ENCODE measurements at places on chromosomes 12 and 14.

- no peak for DNase-seq
These were observed 9.8 kb upstream of the EXD2 start for GRCh38 chr14:69181491-69181890.

DNA sequence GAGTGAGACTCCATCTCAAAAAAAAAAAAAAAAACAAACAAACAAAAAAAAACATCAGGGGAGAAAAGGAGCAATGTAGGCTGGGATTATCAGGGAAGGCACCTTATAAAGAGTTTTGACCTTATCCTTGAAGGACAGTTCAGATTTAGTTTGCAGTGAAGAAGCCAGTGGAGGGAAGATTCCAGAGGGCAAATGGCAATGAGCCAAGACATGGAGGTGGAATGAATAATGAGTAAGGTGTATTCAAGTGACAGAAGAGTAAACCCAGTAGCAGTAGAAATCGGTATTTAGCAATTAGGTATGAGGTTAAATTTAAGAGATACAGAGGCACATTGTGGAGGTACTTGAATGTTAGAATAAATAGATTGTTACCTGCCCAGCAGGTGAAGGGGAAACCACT lies 2.2 kb upstream of the DUSP16 start:
- DNase-seq, result no peak

DNA sequence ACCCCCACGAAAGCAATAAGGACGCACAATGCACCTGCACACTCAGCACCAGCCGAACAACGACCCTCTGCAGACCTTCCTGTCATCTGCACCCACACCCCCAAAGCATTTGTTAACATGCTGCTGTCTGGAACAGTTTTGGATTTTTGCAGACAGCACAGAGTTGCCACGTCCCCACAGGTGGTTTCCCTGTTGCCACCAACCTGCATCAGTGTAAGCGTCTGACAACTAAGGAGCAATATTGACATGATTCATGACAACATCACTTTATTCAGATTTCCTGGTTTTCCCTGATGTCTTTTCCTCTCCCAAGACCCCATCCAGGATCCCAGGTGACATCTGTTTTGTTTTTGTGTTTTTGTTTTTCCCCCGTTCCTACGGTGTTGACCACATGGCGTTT lies 150.7 kb upstream of the C14orf180 start:
- DNase-seq, result no peak

GRCh38 chr14:73295198-73295796 lies 58.0 kb downstream of the PAPLN start:
- no peak for DNase-seq

DNA sequence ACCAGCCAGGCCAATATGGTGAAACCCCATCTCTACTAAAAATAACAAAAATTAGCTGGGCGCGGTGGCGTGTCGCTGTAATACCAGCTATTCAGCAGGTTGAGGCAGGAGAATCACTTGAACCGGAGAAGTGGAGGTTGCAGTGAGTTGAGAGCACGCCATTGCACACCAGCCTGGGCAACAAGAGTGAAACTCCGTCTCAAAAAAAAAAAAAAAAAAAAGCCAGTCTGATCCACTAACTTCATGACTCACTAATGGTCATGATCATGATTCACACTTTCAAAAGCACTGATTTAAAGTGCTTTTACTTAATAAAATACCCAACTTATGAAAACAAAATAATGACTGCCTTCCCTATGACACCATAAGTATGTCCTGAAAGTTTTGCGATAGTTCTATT lies 38.4 kb upstream of the CPM start:
- DNase-seq, result no peak

DNA sequence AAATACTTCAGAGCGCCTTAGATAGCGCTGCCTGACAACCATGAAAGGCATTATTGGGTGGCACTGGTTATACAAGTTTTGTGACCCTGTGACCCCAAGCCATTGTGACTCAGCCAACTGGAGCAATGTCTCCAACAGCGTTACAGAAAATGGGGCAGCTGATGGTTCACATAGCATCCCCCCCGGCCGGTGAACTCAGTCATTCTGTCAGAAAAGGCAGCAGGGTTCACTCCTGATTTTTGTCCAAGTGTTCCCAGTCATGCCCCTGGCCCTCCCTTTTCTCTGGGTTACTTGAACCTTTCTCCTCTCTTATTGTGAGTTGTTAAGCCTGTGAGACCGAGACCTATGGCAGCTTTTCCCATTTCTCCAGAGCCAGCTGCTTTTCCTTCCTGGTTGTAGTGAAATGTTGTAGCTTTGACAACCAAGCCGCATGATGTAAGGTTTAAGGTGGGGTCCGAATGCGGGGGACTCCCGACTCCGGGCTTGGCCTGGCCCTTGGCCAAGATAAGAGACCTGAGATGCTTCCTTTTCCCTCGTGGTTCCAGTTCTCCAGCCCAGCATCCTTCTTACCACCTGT lies 22.0 kb downstream of the CD9 start:
- DNase-seq, result no peak

DNA sequence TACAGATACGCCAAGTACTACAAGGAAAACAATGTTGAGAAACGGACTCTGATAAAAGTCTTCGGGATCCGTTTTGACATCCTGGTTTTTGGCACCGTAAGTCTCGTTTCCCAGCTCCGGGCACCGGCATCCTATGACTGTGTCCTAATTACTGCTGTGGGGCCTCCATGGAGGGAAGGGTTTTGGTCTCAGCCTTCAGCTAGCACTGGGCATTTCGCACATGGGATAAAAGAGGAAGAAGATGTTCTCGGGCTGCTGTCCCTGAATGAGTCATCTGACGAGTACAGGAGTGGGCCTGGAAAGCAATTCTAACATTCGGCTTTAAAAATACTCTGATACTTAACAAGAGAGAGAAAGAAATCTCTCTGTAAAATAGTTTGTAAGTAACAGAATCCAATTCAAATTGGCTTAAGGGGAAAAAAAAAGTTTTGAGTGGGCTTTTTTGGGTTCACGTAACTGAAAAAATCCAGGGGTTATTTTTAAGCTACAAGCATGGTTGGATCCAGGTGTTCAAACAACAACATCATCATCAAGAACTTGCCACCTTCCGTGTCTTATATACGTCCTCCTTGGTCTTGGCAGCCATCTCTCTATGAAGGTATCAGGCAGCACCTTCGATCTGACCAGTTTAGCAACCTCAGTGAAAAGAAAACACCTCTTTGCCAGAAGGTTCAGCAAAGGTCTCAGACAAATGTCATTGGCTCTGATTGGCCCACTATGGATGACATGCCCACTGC lies 34.4 kb upstream of the P2RX4 start:
- no peak for DNase-seq

GRCh38 chr12:44616402-44616801 lies 259.7 kb downstream of the NELL2 start:
- DNase-seq, result no peak

DNA sequence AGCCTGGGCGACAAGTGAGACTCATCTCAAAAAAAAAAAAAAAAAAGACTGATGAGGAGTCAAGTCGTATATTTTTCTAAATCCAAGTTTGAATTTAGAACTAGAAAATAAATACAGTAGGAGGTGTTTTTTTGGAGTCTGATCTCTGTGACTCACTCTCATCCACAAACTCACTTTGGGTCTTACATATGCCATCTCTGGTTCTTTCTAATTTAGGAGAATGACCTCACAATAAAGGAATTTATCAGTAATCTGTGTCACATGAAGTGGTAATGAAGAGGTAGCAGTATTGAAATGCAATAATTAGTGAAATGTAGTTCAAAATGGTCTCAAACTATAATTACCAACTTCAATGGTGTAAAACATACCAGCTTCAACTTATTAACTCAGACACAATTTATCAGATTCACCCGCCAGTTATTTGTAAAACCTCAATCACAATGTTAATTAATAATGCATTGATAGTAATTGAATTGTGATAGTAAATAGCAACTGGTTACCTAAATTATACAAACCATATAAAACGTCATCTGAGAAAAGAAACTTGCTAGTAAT lies 4.4 kb upstream of the CFL2 start:
- no peak for DNase-seq

DNA sequence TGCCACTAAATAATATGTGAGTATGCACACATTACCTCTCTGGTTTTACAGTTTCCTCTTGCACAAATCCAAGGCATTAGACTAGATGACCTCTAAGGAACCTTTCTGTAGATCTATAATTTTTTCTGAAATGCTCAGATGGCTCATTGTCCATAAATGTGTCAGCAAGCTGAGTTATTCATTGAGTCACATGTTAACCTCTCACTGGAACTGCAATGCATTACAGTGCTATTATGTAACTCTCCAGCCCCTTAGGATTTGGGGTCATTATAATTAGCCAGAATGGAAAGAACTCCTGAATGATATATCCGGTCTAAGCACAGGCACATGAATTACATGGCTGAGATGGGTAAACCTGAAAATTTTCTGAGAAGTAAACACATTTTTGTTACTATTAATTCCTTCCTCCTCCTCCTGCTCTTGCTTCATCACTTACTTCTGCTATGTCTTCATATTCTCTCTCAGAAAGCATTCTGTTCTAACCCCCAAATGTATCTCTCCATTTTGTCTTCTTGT lies 20.3 kb upstream of the DRAM1 start:
- DNase-seq, result no peak

GRCh38 chr12:116299064-116299463 lies 21.6 kb upstream of the MED13L start:
- DNase-seq, result no peak

GRCh38 chr12:108838194-108839017 lies 19.0 kb downstream of the SSH1 start:
- DNase-seq, result no peak

GRCh38 chr14:34300882-34301734 lies 160.9 kb downstream of the SPTSSA start:
- no peak for DNase-seq

All from activated naive CD4-positive, alpha-beta T cell (primary cell).